Stimulated activated CD4-positive, alpha-beta T cell treated with anti-CD3 and anti-CD28 coated beads, Interleukin-2, amount 100 ng/mL, for 48 hours (primary cell): ENCODE measurements at places on chromosomes 6 and 20.

- DNase-seq = no peak
Measured at GRCh38 chr6:166778776-166779175, 151.7 kb upstream of the RPS6KA2 start.

- no peak for DNase-seq
Measured at GRCh38 chr20:43916073-43916880, 1.6 kb downstream of the TOX2 start.

DNA sequence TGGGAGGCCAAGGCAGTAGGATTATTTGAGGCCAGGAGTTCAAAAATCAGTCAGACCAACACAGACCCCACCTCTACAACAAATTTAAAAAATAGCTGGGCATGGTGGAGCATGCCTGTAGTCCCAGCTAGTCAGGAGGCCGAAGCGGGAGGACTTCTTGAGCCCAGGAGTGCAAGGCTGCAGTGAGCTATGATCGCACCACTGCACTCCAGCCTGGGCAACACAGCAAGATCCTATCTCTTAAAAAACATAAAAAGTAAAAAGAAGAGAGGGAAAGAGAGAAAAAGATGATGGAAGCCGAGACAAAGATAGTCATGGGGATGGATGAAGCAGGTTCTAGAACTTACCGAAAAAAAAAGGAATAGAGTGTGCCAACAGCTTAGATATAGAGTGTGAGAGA is 25.8 kb upstream of the RPP40 start:
- DNase-seq = no peak

DNA sequence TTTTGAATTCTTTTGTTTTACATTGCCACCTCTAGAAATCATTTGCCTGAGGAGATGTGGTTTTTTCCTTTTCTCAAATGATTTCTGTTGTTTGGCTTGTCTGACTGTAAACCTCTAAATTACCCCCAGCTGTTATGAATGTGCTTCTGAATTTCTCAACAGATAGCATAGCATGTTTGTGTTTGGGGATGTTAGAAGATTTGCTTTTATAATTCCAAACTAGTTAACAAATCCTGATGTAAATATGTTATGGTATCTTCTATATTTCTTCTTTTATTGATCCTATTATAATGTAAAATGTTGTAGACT is 31.6 kb upstream of the EZR start:
- no peak for DNase-seq

- DNase-seq = no peak
Measured at GRCh38 chr6:26358511-26358981, 6.5 kb upstream of the BTN3A2 start.

- no peak for DNase-seq
Measured at GRCh38 chr6:120682145-120682544, 652.1 kb downstream of the TBC1D32 start.

GRCh38 chr6:154304191-154304590 is 52.4 kb downstream of the IPCEF1 start:
- DNase-seq = no peak

DNA sequence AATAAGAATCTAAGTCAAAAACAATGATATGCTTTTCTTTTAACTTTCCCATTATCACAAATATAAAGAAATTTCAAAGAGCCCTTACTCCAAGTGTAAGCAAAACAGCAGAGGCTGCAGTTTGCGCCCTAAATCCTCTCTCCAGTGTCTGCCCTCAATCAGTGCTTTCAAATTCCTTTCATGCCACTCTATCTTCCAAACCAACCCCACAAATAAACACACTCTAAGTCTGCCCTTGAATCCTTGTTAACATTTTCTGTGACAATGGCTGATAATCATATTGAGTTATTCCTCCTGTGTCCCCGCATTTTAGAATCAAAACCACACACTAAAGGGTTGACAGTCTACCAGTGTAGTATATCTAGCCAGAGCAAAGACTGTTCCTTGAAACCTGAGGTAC is 317.9 kb upstream of the MARCKS start:
- DNase-seq = no peak

GRCh38 chr6:149844480-149844879 is 19.7 kb downstream of the LRP11 start:
- DNase-seq = no peak

GRCh38 chr20:12315652-12316051 is 398.0 kb downstream of the BTBD3 start:
- DNase-seq = no peak

- DNase-seq = no peak
Measured at GRCh38 chr6:101851911-101852310, 458.4 kb downstream of the GRIK2 start.

DNA sequence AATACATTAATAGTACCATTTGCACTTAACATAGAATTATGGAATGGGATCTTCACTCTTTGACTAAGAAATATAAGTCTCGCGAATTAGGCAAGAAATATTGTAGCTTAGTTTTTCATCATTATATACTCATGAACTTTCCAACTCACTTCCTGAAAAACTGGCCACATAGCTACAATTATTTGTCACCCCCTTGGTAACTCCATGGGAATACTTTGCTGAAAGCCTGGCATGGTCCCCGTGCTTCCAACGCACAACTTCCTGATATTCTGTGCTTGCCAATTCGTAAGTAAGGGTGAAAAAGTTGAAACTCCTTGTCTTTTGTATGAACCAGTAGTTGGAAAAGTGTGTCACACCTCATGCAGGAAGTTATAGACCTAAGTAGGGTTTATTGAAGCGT is 23.7 kb upstream of the HLA-DQA1 start:
- DNase-seq = no peak

GRCh38 chr20:62155428-62156253 is 12.1 kb downstream of the SS18L1 start:
- no peak for DNase-seq

DNA sequence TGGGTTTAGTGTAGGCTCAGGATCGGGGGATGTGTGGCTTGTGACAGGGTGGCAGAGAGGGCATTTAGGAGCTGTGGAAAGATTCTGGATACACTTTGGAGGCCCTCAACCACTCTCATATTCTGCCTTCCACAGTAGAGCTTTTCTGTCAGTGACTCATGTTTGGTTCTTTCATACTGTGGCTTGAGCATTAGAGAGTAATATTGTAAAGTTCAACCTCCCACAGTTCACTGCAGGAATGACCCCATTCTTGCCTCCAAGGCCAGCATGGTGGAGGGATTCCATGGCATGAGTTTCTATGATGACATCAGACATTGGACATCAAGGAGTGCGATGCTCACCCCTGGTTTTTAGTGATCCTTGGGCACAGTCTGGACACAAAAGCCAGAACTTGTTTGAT is 50.9 kb downstream of the DTD1 start:
- no peak for DNase-seq

- no peak for DNase-seq
Measured at GRCh38 chr6:5518936-5519491, 257.7 kb downstream of the FARS2 start.

DNA sequence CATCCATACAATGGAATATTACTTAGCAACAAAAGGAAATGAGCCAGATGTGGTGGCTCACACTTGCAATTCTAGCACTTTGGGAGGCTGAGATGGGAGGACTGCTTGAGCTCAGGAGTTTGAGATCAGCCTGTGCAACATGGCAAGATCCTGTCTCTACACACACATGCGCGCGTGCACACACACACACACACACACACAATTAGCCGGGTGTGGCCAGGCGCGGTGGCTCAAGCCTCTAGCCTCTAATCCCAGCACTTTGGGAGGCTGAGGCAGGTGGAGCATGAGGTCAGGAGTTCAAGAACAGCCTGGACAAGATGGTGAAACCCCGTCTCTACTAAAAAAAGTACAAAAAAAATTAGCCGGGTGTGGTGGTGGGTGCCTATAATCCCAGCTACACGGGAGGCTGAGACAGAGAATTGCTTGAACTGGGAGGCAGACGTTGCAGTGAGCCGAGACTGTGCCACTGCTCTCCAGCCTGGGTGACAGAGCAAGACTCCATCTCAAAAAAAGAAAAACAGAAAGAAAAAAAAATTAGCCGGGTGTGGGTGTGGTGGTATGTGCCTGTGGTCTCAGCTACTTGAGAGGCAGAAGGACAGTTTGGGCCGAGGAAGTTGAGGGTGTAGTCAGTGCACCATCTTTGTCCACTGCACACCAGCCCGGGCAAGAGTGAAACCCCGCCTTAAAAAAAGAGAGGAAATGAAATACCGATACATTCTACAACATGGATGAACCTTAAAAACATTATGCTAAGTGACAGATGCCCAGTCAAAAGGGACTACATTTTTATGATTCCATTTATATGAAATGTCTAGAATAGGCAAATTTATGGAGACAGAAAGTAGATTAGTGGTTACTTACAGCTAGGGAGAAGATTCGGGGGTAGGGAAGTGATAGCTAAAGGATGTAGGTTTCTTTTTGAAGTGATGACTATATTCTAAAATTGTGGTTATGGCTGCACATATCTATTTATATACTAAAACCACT is 52.5 kb downstream of the RBL1 start:
- no peak for DNase-seq

GRCh38 chr20:3724356-3724755 is 8.1 kb upstream of the HSPA12B start:
- no peak for DNase-seq

- DNase-seq = no peak
Measured at GRCh38 chr6:133641104-133641503, 247.8 kb upstream of the TCF21 start.

- no peak for DNase-seq
Measured at GRCh38 chr6:56684342-56685101, 41.8 kb upstream of the DST start.

GRCh38 chr6:152587473-152587872 is 49.7 kb downstream of the SYNE1 start:
- DNase-seq = no peak
